ENCODE measurements at places on chromosomes 4 and X. TPM values are rescaled to one million over a fixed set of nuclear protein-coding genes. Genes with fewer than 3 reads are reported as not detected.

- no peak for DNase-seq
Measured at GRCh38 chrX:75892749-75893148, 107.7 kb upstream of the MAGEE2 start.

- DNase-seq = no peak
Measured at GRCh38 chrX:13816643-13817627, at the start of gene GPM6B. Gene GPM6B, minus strand, starts transcription at chrX:13817093. Its CDS starts 189 bp downstream, at chrX:13816904.

- DNase-seq = no peak
Measured at GRCh38 chr4:109383823-109384222, 49.8 kb upstream of the SEC24B start.

DNA sequence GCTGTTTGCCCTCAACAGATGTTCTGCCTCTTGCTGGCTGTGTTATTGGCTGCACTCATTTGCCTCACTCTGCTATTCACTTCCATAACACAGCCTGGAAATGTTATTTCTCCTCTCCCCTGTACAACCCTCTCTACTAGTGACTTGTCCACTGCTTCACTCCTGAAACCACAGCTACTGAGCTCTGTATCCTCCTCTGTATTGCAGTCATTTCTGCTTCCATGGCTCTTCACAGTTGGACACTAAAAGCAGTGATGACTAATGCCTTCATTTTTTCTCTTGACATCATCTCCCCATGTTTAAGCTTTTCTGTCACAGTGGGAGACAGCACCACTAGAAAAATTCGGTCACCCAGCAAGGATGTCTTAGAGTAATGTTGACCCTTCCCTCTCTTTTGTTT, 123.0 kb upstream of the PPP1R2C start:
- DNase-seq = no peak

DNA sequence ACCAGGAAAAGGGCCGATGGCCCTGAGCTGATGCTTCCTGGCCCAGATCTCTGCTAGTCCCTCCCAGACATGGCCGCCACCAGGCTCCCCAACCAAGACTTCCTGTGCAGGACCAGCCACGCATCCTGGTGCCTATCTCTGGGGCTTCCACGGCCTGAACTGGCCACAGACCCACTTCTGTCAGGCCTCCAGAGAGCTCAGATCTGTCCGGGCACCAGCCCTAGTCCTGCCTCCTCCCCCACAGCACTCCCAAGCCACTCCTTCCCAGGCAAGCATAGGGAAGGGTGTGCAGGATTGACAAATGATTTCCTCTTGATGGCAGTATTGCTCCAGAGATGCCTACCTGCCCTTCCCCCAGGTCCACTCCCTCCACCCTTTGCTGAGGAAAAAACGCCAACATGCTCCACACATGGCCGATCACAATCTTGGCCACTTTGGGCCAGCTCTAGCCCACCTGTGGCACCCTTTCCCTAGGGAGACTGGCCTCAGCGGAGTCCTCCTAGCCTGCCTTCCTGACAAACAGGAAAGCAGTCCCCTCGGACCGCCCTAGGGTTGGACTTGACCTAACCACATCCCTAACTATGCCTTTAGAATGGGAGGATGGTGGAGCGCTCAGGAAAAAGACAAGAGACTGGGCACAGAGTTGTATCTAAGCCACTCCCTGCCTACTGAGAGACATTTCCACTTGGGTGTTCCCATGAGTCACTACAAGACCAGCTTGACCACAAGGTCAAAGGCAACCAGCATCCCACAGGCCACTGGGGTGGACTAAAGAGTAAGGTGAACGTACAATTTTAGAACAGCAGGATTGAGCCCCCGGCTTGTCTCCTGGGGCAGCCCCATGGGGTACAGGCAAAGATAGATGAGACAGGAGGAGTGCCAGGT, 277.5 kb upstream of the AGTR2 start:
- no peak for DNase-seq

- no peak for DNase-seq
Measured at GRCh38 chr4:101655857-101656256, 134.7 kb upstream of the BANK1 start.

- DNase-seq = no peak
Measured at GRCh38 chr4:7486101-7486500, 51.4 kb upstream of the PSAPL1 start.

DNA sequence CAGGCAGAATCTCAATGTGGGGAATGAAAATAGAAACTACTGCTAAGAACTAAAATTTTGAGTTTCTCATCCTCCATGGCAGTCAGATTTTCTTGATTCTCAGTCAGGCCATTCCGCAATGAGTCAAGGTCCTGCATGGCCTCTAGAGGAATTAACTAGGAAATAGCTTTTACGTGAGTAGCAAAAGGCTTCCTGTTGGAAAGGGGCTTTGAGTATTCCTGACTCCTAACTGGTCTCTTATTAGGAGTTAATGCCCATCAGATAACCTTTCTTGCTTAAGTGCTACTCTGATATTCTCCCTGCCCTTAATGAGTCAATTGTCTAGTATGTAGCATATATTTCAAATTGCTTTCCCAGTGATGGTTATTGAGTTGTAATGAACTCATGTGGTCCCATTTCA, 65.7 kb upstream of the ARHGAP24 start:
- peak; percentile 83 for DNase-seq

- DNase-seq = no peak
Measured at GRCh38 chrX:125326599-125326998, 6.9 kb downstream of the TEX13C start.

DNA sequence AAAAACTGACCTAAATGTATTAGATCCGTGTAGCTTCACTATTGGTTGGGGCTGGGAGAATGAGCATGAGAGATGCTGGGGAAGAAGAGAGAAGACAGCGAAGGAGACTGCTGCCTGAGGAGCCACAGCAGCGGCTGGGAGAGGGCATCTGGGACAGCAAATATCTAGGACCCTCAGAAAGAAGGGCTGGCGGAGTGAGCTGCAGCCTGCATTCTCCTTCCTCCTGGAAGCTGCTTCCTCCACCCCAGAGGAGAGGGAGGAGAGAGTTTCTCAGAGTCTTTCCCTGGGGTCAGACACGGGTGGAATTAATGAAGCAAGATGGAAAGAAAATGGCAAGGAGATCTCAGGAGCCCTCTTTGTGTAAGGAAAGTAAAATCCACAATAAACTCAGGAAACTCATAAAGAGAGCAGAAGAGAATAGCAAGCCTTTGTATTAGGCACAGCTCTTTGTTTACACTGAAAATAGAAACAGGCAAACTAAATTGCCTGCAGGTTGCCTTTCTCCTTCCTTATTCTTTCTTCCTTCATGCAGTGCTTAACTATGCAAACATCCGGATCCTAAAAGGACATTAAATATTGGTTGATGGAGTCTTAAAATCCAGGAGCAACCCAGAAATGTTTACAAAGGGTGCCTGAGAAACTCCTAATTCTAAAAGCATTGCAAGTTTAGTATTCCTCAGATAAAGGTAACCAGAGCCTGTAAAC, 130.3 kb upstream of the GALNT7 start:
- peak; percentile 16 for DNase-seq

- DNase-seq = no peak
Measured at GRCh38 chrX:41445781-41446358, 1.3 kb upstream of the NYX start.

DNA sequence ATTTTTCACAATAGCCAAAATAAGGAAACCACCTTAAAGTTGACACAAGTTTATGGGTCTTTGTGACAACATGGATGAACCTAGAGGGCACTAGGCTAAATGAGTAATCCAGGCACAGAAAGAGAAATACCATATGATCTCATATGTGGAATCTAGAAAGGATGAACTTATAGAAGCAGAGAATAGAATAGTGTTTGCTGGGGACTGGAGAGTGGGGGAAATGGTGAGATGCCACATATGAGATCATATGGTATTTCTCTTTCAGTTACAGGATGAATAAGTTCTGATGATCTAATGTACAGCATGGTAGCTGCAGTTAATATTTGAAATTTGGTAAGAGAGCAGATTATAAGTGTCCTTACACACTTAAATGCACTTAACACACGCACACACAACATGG, 35.9 kb downstream of the F8A2 start:
- DNase-seq = no peak

DNA sequence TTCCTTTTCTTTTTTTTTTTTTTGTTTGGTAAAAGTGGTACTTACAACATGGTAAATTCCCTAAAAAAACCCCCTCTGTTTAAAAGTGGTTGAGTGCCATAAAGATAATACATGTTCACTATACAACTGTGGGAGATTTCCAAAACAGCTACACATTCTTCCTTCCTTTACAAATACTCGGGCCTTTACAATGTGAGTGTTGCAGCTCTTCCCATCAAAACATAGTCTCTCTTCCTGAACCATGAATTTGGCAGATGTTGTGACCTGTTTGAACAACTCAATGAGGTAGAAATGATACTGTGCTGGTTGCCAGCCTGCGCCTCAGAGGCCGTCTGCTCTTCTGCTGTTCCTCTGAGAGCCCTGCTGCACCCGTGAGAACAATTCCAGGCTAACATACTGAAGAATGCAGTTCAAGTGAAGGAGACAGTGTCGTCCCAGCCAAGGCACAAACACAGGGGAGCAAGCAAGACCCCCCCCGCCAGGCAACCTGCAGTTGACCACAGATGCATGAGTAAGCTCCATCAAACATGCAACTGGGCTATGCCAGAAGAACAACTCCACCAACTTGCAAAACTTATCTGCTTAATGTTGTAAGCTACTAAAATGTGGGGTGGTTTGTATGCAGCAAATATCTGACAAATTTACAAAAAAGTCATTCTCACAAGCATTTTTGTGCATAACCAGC, 645.0 kb downstream of the PCDH7 start:
- peak; percentile 70 for DNase-seq

DNA sequence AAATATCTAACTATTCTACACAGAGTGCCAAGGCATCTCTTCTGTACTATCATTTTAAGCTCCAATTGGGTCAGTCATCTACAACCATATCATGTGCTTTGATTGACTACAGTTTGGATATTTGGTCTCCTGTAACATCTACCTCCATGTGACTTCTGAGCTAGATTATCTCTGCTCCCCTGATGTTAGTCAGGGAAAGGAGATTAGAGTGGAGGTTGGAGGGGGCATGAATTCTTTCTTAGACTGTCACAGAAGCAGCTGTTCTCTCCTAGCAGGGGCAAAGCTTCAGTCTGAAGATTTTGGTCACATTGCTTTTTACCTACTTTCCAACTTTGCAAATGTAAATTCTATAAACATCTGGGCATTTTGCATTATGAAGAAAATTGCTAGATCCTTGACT, 62.6 kb upstream of the C4orf54 start:
- DNase-seq = no peak

- no peak for DNase-seq
Measured at GRCh38 chr4:67055319-67055718, 490.0 kb downstream of the CENPC start.

- DNase-seq = peak; percentile 22
Measured at GRCh38 chr4:127479031-127479622, 153.6 kb upstream of the INTU start.

GRCh38 chr4:86582410-86582809, 11.7 kb upstream of the PTPN13 start:
- no peak for DNase-seq

DNA sequence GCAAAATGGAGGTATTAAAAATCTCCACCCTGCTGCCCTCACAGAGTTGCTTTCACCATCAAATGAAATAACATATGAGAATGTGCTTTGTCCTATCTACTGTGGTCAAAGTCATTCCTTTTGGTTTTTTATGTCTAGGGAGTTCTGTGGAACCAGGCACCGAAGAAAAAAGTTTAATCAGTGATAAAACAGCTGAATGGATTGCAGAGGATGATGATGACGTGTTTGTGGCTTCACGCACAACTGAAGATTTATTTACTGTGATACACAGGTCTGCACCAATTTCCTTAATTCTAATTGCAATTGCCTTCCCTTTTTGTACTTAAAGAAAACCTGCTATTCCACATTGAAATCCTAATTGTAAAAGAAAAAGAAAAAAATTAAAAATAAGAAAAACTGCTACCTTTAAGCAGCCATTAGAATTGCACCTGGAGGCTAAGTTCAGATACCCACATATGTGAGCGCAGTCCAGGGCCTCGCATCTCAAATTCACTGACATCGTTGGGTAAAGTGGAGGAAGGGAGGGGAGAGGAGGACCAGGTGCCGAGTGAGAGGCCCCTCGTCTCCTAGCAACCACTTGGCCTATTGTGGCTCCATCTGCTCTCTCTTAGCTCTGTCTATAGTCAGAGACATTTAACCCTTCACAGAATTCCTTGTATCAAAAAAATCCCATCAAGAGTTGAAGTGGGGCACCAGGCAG, 10.5 kb upstream of the RTL5 start:
- no peak for DNase-seq

GRCh38 chr4:78386679-78387078, 164.9 kb upstream of the ANXA3 start:
- DNase-seq = no peak

DNA sequence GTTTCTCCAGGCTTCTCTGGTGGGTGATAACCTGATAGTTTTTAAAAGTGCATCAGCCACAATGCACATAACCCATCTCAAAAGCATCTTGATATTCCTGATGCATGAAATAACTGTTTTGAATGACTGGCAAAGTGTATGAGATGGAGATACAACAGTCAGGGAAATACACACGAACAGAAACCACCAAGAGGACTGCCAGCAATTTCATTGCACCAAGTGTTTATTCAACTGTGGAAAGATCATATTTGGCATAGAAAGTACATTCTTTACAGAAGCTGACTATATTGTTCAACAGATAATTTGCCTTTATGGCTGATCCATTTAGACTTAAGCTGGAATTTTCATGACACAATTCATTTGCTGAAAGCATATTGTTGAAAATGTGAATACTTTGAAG, 139.5 kb downstream of the SLIT2 start:
- no peak for DNase-seq

GRCh38 chr4:40722576-40723161, 27.1 kb upstream of the NSUN7 start:
- peak; percentile 22 for DNase-seq

Gene TNMD
- not detected for total RNA-seq

Gene NWD2
- not detected for total RNA-seq

Gene CHRNA9
- total RNA-seq = not detected

Gene GABRA4
- total RNA-seq = not detected

Gene SOWAHD
- total RNA-seq = not detected

Gene CRLF2
- not detected for total RNA-seq

Gene XAGE1A
- not detected for total RNA-seq

Data from endothelial cell of umbilical vein (primary cell).